Ascending aorta (tissue), 2 donors: ENCODE measurements at places on chromosomes 7 and 10.
A peak's percentile ranks its signal among the peaks of the same experiment; 100 is the strongest.

- H3K36me3 ChIP-seq: no peaks in the 10 kb centered on the region
- H3K27ac ChIP-seq: no peak overlapping the region
- DNase-seq: no peak
- H3K4me1 ChIP-seq: no peaks in the 10 kb centered on the region
- H3K4me3 ChIP-seq: no peak overlapping the region
These were observed 800.5 kb upstream of the KCND2 start for GRCh38 chr7:119472408-119473038.

GRCh38 chr10:127012769-127013152 lies 107.5 kb downstream of the DOCK1 start:
- peak overlapping the region; percentile 20 for H3K27ac ChIP-seq
- peak; percentile 38 for DNase-seq
- no peaks in the 10 kb centered on the region for H3K4me1 ChIP-seq
- no peaks in the 10 kb centered on the region for H3K36me3 ChIP-seq

DNA sequence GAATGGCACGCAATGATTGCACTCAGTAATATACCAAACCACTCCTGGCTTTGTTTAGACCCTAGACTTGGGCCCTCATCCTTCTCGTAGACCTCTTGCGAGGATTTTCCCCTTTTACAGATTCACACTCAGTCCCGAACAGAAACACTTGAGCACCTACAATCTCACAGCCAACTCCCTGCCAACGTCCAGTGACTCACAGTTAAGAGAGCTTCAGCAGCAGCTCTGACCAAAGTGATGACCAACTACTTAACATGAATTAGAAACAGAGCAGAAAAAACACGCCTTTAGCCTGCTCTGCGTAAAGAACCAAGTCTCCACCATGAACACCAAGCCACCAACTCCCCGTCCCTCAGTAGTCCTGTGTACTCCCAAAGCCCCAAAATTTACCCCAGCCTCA lies 2.2 kb downstream of the DNAJC30 start:
- DNase-seq: no peak
- no peak overlapping the region for H3K4me3 ChIP-seq
- peaks cover 23% of the 10 kb centered on the region for H3K4me1 ChIP-seq
- peaks cover 19% of the 10 kb centered on the region for H3K36me3 ChIP-seq
- H3K27me3 ChIP-seq: no peaks in the 10 kb centered on the region

GRCh38 chr7:47227762-47228177 lies 354.1 kb downstream of the TNS3 start:
- H3K4me3 ChIP-seq: no peak overlapping the region
- DNase-seq: no peak
- no peaks in the 10 kb centered on the region for H3K4me1 ChIP-seq
- no peaks in the 10 kb centered on the region for H3K27me3 ChIP-seq

DNA sequence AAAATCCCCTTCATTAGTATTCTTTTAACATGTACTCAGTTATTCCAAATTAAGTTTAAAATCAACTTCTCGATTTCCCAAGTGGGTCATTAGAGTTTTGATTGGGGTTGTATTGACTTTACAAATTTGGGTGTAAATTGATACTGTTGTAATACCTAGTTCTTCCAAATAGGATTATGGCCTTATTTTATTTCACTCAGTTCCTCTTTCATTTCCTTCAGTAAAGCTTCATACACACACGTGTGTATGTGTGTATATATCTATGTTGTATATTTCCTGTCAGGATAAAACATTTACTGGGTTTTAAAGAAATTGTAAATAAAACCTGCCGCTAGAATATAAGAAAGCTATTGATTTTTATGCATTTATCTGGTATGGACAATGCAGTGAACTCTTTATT lies 15.9 kb downstream of the YME1L1 start:
- peaks cover 54% of the 10 kb centered on the region for H3K36me3 ChIP-seq
- H3K4me1 ChIP-seq: no peaks in the 10 kb centered on the region
- H3K27me3 ChIP-seq: no peaks in the 10 kb centered on the region
- no peak for DNase-seq
- H3K27ac ChIP-seq: no peak overlapping the region

DNA sequence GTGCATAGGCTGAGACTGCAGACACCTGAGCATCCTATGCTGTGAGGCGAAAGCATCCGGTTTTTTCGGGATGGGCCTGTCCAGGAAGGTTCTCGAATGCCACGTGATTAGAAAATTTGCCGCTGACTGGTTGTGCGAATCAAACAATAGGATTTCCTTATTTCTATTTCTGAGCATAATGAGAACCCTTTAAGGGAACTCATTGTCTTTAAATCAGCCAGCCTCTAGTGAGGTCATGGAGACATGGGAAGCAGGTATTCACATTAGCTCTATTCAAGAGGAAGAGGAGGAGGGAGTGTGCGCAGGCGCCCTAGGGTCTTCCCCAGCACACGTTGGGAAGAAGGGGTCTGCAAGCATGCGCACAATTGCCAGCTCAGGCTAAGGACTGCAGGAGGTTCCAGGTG lies 5.6 kb downstream of the GIMAP1 start:
- H3K4me1 ChIP-seq: no peaks in the 10 kb centered on the region
- no peak overlapping the region for H3K4me3 ChIP-seq
- H3K36me3 ChIP-seq: no peaks in the 10 kb centered on the region

- no peaks in the 10 kb centered on the region for H3K27me3 ChIP-seq
- no peaks in the 10 kb centered on the region for H3K36me3 ChIP-seq
- H3K27ac ChIP-seq: no peak overlapping the region
- no peak overlapping the region for H3K4me3 ChIP-seq
- DNase-seq: no peak
These were observed 13.0 kb downstream of the ATAD1 start for GRCh38 chr10:87804939-87805569.

DNA sequence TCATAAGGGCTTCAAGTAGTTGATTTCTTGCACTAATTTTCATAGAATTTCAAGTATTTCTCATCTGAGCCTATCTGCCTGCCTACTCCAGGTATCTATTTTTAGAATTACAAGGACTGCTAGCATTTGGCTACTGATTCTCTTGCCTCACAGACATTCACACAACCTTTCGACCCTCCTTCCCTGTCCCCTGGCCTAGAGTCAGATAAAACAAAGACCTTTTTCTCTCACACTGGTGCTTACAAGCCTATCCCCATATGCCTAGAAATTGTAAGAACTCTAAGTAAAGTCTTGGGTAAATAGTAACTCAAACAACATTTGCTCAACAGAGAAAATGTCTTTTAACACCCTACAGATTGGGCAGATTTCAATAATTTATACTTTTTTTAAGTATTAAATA lies 6.3 kb downstream of the GPAM start:
- DNase-seq: no peak
- H3K4me3 ChIP-seq: no peak overlapping the region
- H3K27ac ChIP-seq: no peak overlapping the region
- no peaks in the 10 kb centered on the region for H3K27me3 ChIP-seq

DNA sequence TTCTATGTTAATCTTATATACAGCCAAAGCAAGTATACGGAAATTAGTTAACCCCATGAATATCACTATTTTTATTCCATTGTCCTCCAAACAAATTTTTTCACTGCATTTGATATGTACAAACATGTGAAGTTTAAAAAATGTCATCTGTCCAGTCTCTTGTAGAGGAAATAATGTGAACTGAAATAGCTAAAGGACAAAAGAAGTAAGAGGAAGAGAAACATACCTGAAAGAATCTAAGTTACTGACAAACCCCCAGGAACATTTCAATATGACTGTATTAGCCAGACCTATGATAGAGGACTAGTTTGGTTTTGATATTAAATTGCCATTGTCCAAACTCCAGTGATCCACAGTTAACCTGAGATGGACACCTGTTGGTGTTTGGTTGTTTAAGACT lies 80.6 kb downstream of the NRCAM start:
- no peaks in the 10 kb centered on the region for H3K27me3 ChIP-seq
- DNase-seq: no peak
- H3K36me3 ChIP-seq: no peaks in the 10 kb centered on the region
- H3K27ac ChIP-seq: no peak overlapping the region

- no peaks in the 10 kb centered on the region for H3K27me3 ChIP-seq
- H3K36me3 ChIP-seq: no peaks in the 10 kb centered on the region
- no peak overlapping the region for H3K4me3 ChIP-seq
- no peak overlapping the region for H3K27ac ChIP-seq
- peaks cover 1% of the 10 kb centered on the region for H3K4me1 ChIP-seq
These were observed 6.4 kb downstream of the CDCA7L start for GRCh38 chr7:21939136-21939857.

DNA sequence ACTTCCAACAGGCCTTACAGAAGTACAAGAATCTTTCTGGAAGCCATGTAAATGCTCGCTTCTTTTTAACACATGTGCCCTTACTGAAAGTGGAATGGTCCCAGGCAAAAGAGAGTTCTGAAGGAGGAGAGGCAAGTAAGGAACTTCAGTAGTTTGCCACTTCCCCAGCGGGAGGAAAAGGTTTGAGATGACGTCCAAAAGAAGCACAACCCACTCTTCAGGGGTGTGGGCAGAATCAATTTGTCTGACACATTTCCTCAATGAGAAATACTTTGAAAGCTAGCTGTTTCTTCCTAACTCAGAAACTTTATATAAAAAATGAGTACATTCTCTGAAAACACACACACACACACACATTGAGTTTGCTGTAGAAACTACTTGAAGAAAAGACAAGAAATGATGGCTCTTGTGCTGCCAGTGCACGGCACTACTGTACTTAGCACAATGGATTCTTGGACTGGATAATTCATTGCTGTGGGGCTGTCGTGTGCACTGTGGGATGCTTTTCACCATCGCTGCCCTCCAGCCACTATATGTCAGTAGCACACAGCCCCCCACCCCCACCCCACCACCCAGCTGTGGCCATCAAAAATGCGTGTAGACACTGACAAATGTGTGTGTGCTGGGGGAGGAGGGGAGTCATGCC lies 183.0 kb downstream of the SRPK2 start:
- no peaks in the 10 kb centered on the region for H3K27me3 ChIP-seq
- H3K4me1 ChIP-seq: peaks cover 7% of the 10 kb centered on the region
- H3K4me3 ChIP-seq: no peak overlapping the region
- H3K36me3 ChIP-seq: peaks cover 2% of the 10 kb centered on the region
- DNase-seq: no peak
- H3K27ac ChIP-seq: no peak overlapping the region

GRCh38 chr10:11823989-11824346 lies 812 bp downstream of the PROSER2 start:
- no peaks in the 10 kb centered on the region for H3K27me3 ChIP-seq
- no peaks in the 10 kb centered on the region for H3K36me3 ChIP-seq
- peak overlapping the region; percentile 59 for H3K27ac ChIP-seq

DNA sequence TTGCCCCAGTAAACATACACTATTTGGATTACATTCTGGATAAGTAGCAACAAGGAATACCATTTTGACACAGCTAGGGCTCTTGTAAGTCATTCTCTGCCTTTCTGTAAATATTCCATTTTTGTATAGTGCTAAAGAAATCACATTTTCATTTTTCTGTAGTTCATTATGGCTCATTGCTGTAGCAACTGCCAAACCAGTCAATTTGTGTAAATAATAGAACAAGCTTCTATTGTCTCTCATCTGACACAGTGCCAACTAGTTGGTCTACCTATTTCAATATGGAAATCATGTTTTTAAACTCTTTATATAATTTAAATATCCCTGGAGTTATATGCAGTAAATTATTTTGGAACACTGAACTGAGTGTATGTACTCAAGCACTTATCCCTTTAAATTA lies 193.7 kb downstream of the RELN start:
- no peak overlapping the region for H3K4me3 ChIP-seq
- no peaks in the 10 kb centered on the region for H3K27me3 ChIP-seq
- no peaks in the 10 kb centered on the region for H3K36me3 ChIP-seq
- H3K27ac ChIP-seq: no peak overlapping the region

DNA sequence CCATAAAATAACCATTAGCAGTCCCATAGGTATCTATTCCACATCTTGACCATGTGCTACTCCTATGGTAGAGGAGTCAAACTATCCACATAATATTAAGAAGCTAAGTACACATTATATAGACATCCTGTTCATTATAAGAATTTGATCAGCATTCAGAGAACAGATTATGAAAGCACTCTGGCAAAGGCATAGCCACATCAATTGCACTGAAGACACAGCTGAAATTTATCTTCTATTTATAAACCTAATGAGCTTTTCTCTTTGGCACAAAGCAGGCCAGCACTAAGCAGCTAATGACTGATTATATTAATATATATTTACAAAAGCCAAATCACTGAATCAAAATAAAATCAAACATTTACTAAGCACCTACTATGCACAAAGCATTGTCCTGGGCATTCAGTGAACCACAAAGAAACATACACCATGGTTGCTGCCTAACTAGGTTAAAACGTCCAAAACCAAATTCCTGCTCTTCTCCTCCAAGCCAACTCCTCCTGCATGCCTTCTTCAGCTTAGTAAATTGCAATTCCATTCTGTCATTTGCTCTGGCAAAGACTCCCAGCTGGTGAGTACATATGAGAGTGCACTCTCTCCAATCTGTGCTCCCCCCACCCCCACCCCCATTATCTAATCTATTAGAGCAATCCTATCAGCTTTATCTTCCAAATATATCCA lies 122.6 kb upstream of the ASAH2 start:
- no peak for DNase-seq
- H3K36me3 ChIP-seq: no peaks in the 10 kb centered on the region
- no peaks in the 10 kb centered on the region for H3K27me3 ChIP-seq
- no peak overlapping the region for H3K4me3 ChIP-seq
- peaks cover 8% of the 10 kb centered on the region for H3K4me1 ChIP-seq

DNA sequence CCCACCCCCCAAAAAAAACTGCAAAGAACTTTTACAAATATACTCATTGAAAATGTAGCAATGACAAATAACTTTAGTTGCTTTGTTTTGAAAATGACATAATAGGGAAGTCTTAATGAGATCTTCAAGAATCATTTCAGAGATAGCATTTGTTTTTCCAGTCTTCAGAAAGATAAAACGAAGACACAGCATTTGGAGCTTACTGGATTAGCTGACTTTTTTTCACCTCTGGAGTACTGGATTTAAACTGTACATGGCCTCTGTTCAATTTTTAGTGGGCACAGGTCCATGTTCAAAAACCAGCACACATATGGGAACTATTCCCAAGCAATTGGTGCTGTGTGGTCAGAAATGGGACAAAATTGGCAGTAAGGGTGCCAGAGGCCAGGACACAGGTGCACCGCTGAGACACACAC lies 3.9 kb downstream of the RAB11FIP2 start:
- H3K4me1 ChIP-seq: peaks cover 28% of the 10 kb centered on the region
- H3K27me3 ChIP-seq: no peaks in the 10 kb centered on the region
- H3K4me3 ChIP-seq: no peak overlapping the region

- no peaks in the 10 kb centered on the region for H3K4me1 ChIP-seq
- no peaks in the 10 kb centered on the region for H3K27me3 ChIP-seq
- H3K36me3 ChIP-seq: no peaks in the 10 kb centered on the region
- no peak overlapping the region for H3K27ac ChIP-seq
- DNase-seq: no peak
- no peak overlapping the region for H3K4me3 ChIP-seq
These were observed 40.7 kb downstream of the BTRC start for GRCh38 chr10:101394524-101395133.

- no peaks in the 10 kb centered on the region for H3K4me1 ChIP-seq
- no peak overlapping the region for H3K4me3 ChIP-seq
- no peak overlapping the region for H3K27ac ChIP-seq
- no peaks in the 10 kb centered on the region for H3K36me3 ChIP-seq
These were observed 92.2 kb downstream of the ZNF248 start for GRCh38 chr10:37765216-37765615.

GRCh38 chr7:31160941-31161340 lies 108.8 kb downstream of the ADCYAP1R1 start:
- no peak overlapping the region for H3K4me3 ChIP-seq
- no peaks in the 10 kb centered on the region for H3K36me3 ChIP-seq
- H3K27ac ChIP-seq: no peak overlapping the region
- no peaks in the 10 kb centered on the region for H3K27me3 ChIP-seq
- H3K4me1 ChIP-seq: no peaks in the 10 kb centered on the region
- DNase-seq: no peak

GRCh38 chr7:157299317-157299612 lies 37.5 kb upstream of the DNAJB6 start:
- DNase-seq: no peak
- H3K4me3 ChIP-seq: no peak overlapping the region
- H3K4me1 ChIP-seq: no peaks in the 10 kb centered on the region
- no peaks in the 10 kb centered on the region for H3K27me3 ChIP-seq
- H3K27ac ChIP-seq: no peak overlapping the region
- no peaks in the 10 kb centered on the region for H3K36me3 ChIP-seq
